Stimulated activated CD4-positive, alpha-beta T cell treated with anti-CD3 and anti-CD28 coated beads, Interleukin-4, amount 100 ng/mL, for 24 hours (primary cell): ENCODE measurements at places on chromosomes 5 and 9.

DNA sequence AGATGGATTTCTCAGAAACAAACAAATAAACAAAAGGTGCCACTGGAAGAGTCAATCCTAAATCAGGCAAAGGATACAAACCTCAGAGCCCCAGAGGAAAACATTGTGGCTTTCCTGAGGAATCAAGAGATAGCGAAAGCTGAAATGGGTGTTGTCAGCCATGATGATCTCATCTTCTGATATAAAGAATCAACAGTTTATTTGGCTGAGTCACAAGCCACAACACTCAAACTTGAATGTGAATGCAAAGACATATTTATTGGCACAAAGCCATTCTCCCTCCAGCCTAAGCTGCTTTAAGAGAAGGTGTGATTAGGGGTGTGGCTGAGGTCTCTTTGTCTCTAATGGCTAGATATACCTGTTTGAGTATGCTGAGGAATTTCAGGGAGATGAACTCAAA is 73.3 kb upstream of the NREP start:
- DNase-seq: no peak

GRCh38 chr5:126680191-126680817 is 79.6 kb downstream of the PHAX start:
- no peak for DNase-seq

DNA sequence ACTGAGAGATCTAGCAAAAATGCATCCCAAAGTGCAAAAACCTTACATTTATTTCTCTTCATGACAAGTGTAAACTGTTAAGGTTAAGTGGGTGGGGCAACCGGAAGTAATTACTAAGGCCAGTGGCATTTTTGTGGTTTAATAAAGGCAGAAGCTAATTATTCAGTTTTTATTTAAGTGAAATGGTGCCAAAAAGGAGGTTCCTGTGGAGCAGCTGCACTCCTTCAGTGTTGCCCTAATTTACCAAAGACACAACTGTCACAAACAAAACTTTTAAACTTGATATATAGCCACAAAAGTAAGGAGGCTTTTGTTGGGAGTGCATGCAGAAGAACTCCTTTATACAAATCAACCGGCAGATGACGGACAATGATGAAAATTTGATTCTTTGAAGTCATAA is 81.6 kb downstream of the NDUFS4 start:
- no peak for DNase-seq

DNA sequence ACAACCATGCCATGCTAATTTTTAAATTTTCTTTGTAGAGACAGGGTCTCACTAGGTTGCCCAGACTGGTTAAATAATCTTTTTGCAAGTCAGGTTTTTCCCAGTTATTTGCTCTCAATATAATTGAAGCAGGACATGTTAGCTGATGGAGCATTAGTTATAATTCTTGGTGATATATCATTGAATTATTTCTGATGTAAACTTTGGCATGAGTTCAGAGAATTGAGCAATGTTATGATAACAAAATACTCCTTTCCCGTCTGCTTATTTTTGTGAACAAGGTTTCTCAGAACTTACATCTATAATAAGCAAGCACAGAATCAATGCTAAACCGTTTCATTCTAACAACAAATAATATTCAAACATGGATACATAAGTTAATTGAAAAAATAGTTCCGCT is 37.8 kb downstream of the BHMT start:
- no peak for DNase-seq

- DNase-seq: no peak
Observed at GRCh38 chr5:14471507-14471906, 110.1 kb upstream of the OTULINL start.

GRCh38 chr5:10689391-10690081 is 71.5 kb downstream of the DAP start:
- no peak for DNase-seq

DNA sequence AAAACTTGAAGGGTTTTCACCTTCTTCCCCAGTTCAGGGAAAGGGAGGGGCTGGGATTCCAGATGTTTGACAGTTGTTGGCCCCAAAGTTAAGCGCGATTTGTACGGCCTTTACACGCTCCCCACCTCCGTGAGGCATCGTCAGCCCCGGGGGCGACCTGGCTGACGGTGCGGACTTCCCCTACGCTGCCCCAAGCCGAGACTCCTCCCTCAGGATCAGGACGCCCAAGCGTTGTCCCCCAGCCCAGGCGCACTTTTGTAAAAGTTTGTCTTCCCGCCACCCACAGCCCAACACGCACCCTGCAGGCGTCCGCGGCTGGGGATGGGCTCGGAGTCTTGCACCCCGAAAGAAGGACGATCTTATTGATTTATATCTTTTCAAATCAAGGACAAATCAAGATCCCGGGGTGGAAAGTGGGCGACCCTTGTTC is 713 bp downstream of the MOB3B start:
- peak; percentile 48 for DNase-seq

DNA sequence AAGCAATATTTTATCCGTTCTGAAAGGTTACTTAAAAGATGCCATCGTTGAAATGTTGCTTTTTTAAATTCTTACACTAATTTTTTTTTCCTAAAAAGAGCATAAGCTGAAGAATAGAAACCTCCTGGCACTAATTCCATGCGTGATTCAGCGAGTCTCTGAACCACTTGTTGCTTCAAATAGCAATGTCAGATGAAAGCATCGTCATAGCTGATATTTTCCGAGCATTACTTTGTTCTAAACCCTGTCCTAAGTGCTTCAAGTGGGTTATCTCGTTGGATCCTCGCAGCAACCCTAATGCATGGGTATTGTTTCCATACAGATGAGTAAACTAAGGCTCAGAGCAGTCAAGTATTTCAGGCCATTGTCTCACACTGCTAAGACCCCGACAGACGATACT is 79.7 kb downstream of the CDH6 start:
- DNase-seq: no peak

GRCh38 chr9:130874783-130875182 is 21.8 kb downstream of the QRFP start:
- no peak for DNase-seq

GRCh38 chr9:27535701-27536118 is 6.1 kb upstream of the MOB3B start:
- DNase-seq: no peak

- DNase-seq: no peak
Observed at GRCh38 chr9:8916771-8917170, 1117.2 kb upstream of the DMAC1 start.

GRCh38 chr5:131639148-131639547 is 4.1 kb upstream of the RAPGEF6 start:
- no peak for DNase-seq

GRCh38 chr9:107229241-107229741 is 53.8 kb upstream of the RAD23B start:
- no peak for DNase-seq

DNA sequence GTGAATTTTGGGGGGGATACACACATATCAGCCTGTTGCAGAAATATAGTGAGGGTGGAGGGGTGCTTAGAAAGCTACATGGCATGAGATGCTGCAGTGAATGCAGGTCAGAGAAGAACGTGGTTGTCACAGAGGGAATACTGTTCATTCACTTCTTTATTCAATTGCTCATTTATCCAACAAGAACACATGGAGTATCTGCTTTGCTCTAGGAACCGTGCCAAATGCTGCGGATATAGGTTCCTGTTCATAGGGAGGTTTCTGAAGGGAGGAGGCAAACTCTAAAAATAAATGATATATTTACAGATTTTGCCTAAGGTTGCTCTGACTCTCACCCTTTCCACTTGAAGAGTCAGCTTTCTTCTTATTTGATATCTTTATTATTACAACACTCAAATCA is 444.3 kb upstream of the CLINT1 start:
- no peak for DNase-seq

- DNase-seq: no peak
Observed at GRCh38 chr9:104536756-104537155, at the start of gene OR13C3. TSS of gene OR13C3 (minus strand) at chr9:104536856. CDS start at chr9:104536723, 133 bp downstream.

GRCh38 chr5:34767180-34767579 is 71.8 kb upstream of the TTC23L start:
- DNase-seq: no peak

- DNase-seq: no peak
Observed at GRCh38 chr5:118208031-118208453, 780.3 kb downstream of the DTWD2 start.

DNA sequence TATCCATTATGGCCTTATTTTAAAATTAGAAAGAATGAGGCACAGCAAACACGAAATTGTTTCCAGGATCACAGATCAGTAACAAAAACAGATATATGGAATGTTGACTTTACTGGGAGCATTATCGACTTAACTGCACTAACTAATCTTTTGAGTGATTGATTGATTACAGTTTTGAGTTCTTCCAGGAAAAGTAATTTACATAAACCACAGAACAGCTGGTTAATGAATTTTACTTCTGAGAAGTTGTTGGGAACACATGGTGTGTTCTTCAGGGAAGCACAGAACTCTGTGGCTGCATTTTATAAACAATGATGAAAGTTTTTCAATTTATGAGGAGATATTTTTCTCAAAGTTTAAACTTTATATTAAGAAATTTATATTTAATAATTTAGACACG is 802.4 kb upstream of the ACO1 start:
- no peak for DNase-seq

DNA sequence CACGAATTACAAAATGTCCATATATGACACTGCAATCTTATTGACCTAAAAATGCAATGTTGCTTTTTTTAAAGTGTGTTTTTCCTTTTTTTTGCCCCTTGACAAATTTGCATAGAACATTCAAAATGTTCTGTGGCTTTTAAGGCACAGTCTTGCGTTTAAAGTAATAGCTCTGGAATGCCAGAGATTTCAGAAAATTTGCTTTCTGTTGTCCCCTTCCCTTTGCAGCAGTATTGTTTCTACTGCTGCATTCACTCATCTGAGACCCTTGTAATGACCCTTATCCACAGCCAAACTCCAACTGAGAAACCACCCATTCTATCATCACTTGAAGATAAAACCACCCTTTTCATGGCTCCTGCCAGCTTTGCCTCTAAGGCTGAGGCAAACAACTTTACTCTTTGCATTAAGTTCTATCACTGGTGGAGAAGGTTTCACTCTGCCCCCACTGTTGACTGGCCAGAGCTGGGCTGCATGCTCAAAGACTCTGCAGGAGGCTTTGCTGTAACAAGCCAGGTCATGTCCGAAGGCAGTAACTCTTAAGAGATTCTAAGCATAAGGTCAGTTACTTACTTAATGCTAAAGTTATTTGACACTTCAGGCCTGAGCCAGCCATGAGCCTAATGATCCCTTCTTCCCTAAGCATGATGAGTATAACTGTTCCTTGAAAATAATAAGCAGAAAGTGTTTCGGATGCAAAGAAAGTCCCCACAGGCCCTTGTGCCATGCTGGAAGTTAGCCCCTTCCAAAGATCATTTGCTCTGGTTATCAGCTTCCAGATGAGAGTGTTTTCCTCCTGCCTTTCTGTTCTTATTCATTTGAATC is 101.9 kb downstream of the CD180 start:
- no peak for DNase-seq

GRCh38 chr5:144308906-144309670 is 138.4 kb downstream of the KCTD16 start:
- no peak for DNase-seq

- DNase-seq: no peak
Observed at GRCh38 chr5:100762995-100763394, 140.1 kb downstream of the ST8SIA4 start.

DNA sequence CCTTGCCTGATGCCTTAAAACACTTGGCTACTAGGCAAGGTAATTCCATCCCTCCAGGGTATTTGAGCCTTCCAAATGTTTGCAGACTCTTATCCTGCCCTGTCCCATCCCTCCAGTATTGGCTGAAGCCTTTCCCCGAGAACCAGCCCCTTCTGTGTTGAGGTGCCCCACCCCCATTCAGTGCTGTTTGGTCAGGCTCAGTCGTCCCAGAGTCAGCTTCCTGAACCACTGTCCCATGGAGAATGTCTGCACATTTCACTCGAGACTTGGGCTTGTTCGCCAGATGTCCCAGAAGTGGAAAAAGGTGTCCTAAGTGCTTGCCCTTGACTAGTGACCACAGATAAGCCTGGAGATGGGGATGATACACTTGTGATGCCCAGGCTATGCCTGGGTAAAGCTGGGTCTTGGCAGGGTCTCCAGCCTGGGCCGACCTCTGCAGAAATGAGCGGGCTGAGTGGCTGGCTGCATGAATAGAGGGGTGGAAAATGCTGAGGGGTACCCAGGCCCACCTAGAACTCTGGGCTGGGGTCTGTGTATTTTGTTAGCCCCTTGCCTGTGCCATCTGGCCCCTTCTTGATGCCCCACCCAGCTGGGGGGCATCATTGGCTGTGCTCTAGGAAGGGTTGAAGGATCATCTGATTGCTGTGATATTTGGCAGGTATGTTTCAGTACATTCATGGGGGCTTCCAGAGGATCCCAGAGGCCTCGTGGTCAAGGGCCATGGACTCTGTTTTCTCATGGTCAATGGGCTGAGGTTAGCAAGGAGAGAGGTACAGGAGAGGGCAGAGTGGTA is 178.4 kb downstream of the MACROH2A1 start:
- no peak for DNase-seq

GRCh38 chr5:91521334-91521733 is 138.2 kb upstream of the ARRDC3 start:
- DNase-seq: no peak

DNA sequence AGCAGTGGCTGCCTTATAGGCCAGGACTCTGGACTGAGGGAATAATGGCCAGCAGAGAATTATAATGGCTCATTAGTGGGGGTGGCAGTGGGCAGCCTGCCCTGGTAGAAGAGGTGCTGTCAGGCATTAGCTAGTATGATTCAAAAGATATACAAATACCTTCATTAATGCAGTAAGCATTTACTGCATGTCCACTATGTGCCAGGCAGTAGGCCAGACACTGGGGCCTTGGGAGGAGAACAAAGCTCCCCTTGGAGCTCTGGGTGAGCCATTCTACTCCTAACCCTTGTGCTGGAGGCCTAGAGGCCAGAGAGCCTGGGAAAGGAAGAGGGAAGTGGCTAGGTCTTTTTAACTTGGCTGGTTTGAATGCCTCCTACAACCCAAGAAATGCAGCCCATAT is 2.0 kb upstream of the GARNL3 start:
- no peak for DNase-seq

DNA sequence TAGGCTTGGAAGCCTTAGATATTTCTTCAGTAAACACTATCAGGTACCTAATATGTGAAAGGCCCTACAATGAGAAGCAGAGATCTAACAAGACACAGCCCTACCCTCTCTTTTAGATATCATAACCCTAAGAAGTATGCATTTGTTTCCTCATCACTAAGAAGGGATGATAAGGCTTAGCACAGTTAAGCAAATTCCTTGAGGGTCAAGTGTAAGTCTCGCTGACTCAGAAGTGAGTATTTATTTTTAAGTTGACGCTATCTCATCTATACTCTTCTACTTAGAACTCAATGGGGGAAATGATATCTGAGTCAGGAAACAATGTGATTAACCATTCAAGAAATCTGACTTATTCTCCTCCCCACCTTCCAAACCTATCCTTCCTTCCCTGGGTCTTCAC is 149.7 kb downstream of the ESM1 start:
- no peak for DNase-seq

GRCh38 chr5:145689235-145689634 is 145.9 kb downstream of the PRELID2 start:
- DNase-seq: no peak

GRCh38 chr5:93929131-93929530 is 187.7 kb upstream of the POU5F2 start:
- no peak for DNase-seq
